ENCODE measurements at places on chromosomes 7 and 10.

DNA sequence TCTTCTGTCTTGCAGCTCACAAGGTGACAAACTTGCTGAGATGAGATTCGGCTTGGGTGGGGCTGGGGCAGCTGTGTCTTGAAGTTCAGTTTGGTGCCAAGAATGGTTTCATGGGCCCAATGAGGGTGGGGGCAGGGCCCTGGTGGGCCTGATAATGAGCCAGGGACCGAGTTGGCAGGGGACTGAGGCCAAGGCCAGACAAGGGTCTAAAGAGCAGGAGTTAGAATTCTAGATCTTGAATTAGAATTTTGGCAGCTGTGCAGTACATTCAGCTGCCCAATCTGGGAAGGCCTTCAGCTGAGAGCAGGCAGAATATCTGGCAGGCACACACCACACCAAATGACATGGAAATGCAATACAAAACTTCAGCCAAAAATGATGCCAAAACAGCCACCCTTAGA is 1.5 kb upstream of the JAZF1 start:
- no peak for DNase-seq

- DNase-seq = no peak
Observed at GRCh38 chr10:124639206-124639605, 105.0 kb downstream of the FAM53B start.

- DNase-seq = no peak
Observed at GRCh38 chr10:80454513-80455460, 677 bp downstream of the TSPAN14 start.

- no peak for DNase-seq
Observed at GRCh38 chr10:565146-565545, 124.3 kb downstream of the DIP2C start.

GRCh38 chr7:9945131-9945530 is 1028.5 kb upstream of the PHF14 start:
- peak; percentile 5 for DNase-seq

- DNase-seq = no peak
Observed at GRCh38 chr7:111729483-111729882, 167.2 kb upstream of the IMMP2L start.

- DNase-seq = no peak
Observed at GRCh38 chr10:68192113-68192512, 39.8 kb downstream of the ATOH7 start.

Measured in NCI-H187 (cell line).